IPS DF 6.9 (cell line): ENCODE measurements at places on chromosomes 1 and 21.
A peak's percentile ranks its signal among the peaks of the same experiment; 100 is the strongest.

GRCh38 chr1:239363930-239364329, 22.4 kb upstream of the CHRM3 start:
- no peaks in the 10 kb centered on the region for H3K4me1 ChIP-seq
- no peaks in the 10 kb centered on the region for H3K27me3 ChIP-seq
- no peak for DNase-seq
- H3K36me3 ChIP-seq: no peaks in the 10 kb centered on the region; the same call in 1 of the 2 replicates
- no peak overlapping the region for H3K27ac ChIP-seq
- H3K4me3 ChIP-seq: no peak overlapping the region

DNA sequence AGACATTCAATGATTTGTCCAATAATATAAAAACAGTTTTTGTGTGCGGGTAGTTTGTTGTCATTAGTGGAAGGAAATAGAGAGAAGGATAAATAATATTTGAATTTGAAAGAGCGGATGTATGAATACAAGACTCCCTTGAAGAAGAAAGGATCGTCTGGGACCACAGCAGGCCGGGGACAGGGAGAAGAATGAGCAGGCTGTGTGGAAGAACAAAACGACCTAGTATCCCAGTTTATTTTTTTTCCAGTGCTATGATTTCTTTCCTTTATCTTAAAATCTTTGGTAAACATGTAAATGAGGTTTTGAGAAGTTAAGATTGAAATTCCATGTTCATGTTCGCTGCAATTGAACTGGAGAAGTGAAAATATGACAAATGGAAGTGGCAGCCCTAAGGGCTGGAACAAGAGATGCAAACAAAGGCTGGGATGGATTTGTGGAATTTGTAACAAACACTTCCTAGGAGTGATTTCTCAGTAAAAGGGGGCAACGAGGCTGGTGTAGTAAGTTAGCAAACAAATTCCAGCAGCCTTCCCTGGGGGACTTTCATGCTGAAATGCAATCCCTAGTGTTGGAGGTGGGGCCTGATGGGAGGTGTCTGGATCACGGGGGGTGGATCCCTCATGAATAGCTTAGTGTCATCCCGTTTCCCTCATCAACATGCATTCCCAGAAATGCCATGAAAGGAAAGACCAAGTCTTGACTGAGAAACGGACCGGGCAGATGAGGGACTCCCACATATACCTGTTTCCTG, 10.2 kb upstream of the IFI16 start:
- H3K4me3 ChIP-seq: peak overlapping the region; percentile 37; the same call in 1 of the 2 replicates
- H3K27me3 ChIP-seq: no peaks in the 10 kb centered on the region; the same call in 1 of the 2 replicates

- peaks cover 5% of the 10 kb centered on the region; the same call in 1 of the 2 replicates for H3K36me3 ChIP-seq
- H3K4me3 ChIP-seq: no peak overlapping the region
- H3K27me3 ChIP-seq: no peaks in the 10 kb centered on the region
- no peak overlapping the region for H3K27ac ChIP-seq
Measured at GRCh38 chr1:29171089-29171488, 10.6 kb downstream of the SRSF4 start.

GRCh38 chr1:241605146-241605805, 34.9 kb downstream of the CHML start:
- no peak overlapping the region for H3K4me3 ChIP-seq
- no peak overlapping the region for H3K27ac ChIP-seq
- H3K27me3 ChIP-seq: no peaks in the 10 kb centered on the region
- peak; percentile 29 for DNase-seq

DNA sequence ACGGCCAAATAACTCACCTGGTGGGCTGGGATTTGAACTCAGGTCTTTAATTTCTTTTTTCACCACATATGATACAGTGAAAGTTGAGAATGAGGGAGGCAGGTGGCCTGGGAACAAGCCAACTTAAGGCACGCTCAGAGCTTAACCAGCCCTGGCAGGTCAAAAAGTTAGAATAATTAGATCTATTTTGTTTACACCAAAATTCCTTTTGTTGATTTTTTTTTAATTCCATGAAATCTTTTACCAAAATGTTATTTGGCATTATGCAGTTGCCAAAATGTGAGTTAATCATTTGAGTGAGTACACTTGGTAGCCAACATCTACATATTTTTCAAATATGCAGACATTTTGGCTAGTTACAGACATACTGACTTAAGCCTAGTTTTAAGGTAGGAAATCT, 36.8 kb downstream of the LHX8 start:
- H3K36me3 ChIP-seq: no peaks in the 10 kb centered on the region
- H3K4me3 ChIP-seq: no peak overlapping the region
- H3K4me1 ChIP-seq: no peaks in the 10 kb centered on the region
- no peaks in the 10 kb centered on the region for H3K27me3 ChIP-seq

GRCh38 chr1:9658199-9658598, 6.7 kb downstream of the PIK3CD start:
- no peak overlapping the region for H3K27ac ChIP-seq
- no peaks in the 10 kb centered on the region for H3K36me3 ChIP-seq
- H3K4me1 ChIP-seq: no peaks in the 10 kb centered on the region
- peaks cover 2% of the 10 kb centered on the region; the same call in 1 of the 2 replicates for H3K27me3 ChIP-seq
- DNase-seq: no peak
- no peak overlapping the region for H3K4me3 ChIP-seq

DNA sequence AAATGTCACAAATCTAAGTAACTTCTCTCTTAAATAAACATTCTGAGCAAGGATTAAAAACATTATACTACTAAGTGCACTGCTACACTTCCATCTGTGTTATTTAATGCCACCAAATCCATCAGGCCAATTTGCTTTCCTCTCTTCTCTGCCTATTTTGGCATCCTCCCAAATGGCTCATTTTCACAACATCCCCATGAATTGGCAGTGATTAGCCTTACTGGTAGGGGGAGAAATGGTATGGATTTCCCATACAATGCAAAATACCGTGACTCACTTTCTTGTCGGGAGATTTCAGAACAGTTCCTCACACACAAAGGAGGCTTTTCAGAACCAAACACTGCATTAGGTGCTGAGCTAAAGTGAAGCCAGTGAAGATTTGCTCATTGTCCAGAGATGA, 195.7 kb downstream of the MIS18A start:
- H3K4me1 ChIP-seq: no peaks in the 10 kb centered on the region
- H3K36me3 ChIP-seq: no peaks in the 10 kb centered on the region
- H3K27me3 ChIP-seq: no peaks in the 10 kb centered on the region
- no peak for DNase-seq
- no peak overlapping the region for H3K27ac ChIP-seq

GRCh38 chr1:2596530-2597333, 10.2 kb downstream of the PRXL2B start:
- H3K27me3 ChIP-seq: no peaks in the 10 kb centered on the region
- no peak overlapping the region for H3K4me3 ChIP-seq
- H3K36me3 ChIP-seq: no peaks in the 10 kb centered on the region
- H3K4me1 ChIP-seq: no peaks in the 10 kb centered on the region; the same call in 1 of the 2 replicates
- no peak overlapping the region for H3K27ac ChIP-seq

GRCh38 chr1:19643602-19644394, at the start of gene NBL1:
TSS of gene NBL1 (plus strand) at chr1:19644311. CDS start at chr1:19655031, 10,720 bp downstream.
- peaks cover 4% of the 10 kb centered on the region for H3K4me1 ChIP-seq
- H3K27me3 ChIP-seq: peaks cover 14% of the 10 kb centered on the region
- peak within 1 kb of the TSS; percentile 39; the same call in 1 of the 2 replicates for H3K4me3 ChIP-seq
- no peaks in the 10 kb centered on the region for H3K36me3 ChIP-seq
- DNase-seq: no peak

- no peak overlapping the region for H3K27ac ChIP-seq
- no peaks in the 10 kb centered on the region for H3K4me1 ChIP-seq
- no peaks in the 10 kb centered on the region for H3K27me3 ChIP-seq
- H3K36me3 ChIP-seq: no peaks in the 10 kb centered on the region
- H3K4me3 ChIP-seq: no peak overlapping the region
Measured at GRCh38 chr1:246081138-246081702, 425.9 kb downstream of the SMYD3 start.

- H3K27ac ChIP-seq: no peak overlapping the region
- no peaks in the 10 kb centered on the region for H3K36me3 ChIP-seq
- no peaks in the 10 kb centered on the region for H3K4me1 ChIP-seq
- no peaks in the 10 kb centered on the region for H3K27me3 ChIP-seq
Measured at GRCh38 chr21:45805321-45805720, 161.8 kb downstream of the PCBP3 start.
